ENCODE measurements at places on chromosomes 2 and 18.

DNA sequence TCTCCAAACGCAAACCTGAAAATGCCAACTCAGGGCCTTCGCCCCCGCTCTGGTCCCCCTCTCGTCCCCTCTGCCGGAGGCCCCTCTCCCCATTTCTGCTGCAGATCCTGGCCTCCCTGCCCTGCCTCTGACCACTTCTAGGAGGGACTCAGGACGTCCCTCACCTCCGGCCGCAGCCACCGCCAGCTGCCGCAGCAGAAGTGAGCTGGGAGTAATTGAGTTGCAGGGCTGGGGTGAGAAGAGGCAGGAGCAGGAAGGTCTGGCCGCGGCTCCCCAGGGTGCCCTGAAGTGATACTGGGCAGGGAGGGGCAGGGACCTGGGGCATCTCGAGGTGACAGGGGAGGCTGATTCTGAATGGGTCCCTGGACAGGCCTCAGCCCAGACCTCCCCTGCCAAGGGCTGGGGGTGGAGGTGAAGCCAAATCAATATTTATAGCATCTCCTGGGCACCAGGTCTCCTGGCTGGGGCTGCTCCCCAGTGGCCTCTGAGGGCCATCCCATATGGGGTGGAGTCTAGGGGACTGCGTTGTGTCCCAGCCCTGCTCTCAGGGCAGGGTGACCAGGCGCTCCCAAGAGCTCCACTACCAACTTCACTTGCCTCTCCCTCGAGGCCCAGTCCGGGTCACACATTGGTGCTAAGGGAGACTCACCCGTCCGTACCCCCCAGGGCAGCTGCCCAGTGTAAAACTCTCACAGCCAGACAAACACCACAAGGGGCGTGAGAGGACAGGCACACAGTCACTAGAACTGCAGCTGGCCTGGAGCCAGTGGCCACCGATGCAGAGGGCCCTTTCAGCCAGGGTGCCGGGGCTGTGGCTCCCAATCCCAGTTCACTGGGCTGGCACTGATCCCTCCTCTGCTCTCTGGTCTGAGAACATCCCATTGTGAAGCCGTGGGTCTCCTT lies 33.0 kb downstream of the KCNIP3 start:
- no peak for DNase-seq

GRCh38 chr2:42613281-42614064 lies 45.0 kb downstream of the MTA3 start:
- DNase-seq: no peak

GRCh38 chr2:109340381-109340780 lies 211.4 kb downstream of the SH3RF3 start:
- no peak for DNase-seq

- DNase-seq: no peak
Measured at GRCh38 chr2:48982887-48983435, 171.4 kb downstream of the FSHR start.

GRCh38 chr18:20988726-20989125 lies 122.9 kb downstream of the ROCK1 start:
- no peak for DNase-seq

GRCh38 chr2:134737671-134738070 lies 18.9 kb upstream of the TMEM163 start:
- DNase-seq: no peak

DNA sequence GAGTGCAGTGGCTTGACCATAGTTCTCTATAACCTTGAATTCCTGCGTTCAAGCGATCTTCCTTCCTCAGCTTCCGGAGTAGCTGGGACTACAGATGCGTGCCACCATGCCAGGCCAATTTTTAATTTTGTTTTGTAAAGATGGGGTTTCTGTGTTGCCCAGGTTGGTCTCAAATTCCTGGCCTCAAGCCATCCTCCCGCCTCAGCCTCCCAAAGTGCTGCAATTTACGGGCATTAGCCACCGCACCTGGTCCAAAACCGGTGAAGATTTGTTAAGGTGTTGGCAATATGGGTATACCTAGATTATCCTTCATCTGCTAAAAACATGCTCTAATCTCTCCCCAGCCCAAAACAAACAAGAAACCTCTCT lies 1.3 kb upstream of the EIF2AK3 start:
- no peak for DNase-seq

DNA sequence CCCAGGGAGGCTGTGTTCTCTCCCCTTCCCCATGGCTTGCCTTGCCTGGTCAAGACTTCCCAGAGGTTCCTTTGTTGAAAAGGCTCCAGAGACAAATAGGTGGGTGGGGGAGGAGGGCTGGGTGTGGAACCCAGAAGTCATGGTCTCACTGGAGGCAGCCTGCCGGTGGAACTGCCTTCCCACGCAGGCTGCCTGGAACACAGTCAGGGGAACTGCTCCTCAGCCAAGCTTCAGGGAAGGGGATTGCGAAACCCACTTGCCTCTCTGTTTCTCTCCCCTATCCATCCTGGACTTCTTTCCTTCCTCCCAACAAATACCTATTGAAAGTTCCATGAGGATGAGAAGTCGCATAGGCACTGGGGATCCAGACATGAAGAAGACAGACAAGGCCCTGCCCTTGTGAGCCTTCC lies 31.6 kb downstream of the MARCO start:
- peak; percentile 74 for DNase-seq

- DNase-seq: no peak
Measured at GRCh38 chr2:191051177-191051576, 37.2 kb upstream of the STAT1 start.

DNA sequence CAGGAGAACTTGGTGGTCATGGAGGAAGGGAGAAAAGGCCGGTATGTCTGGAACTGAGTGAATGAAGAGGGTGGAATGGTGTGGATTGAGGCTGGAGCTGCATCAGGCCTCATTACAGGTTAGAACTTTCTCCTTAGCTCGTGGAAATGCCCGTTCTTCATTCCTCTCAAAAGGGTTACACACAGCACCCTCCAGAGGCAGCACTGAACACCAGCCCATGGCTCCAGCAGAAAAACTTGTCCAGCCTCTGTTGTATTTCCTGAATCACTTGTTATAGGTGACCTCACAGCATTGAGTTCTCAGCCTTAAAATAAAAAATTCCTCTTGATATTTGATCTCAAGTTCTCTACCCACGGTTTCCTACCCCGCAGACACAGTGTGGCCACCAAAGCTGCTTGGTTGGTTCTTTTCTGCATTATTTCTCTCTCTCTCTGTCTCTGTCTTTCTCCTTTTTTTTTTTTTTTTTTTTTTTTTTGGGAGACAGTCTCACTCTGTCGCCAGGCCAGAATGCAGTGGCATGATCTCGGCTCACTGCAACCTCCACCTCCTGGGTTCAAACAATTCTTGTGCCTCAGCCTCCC lies 89.6 kb downstream of the ITGB1BP1 start:
- DNase-seq: peak; percentile 62
